Sigmoid colon (tissue), 7 donors: ENCODE measurements at places on chromosomes 2 and 18. TPM values are rescaled to one million over a fixed set of nuclear protein-coding genes. Genes with fewer than 3 reads are reported as not detected.

GRCh38 chr2:24820598-24821432 lies 27.6 kb downstream of the CENPO start:
- H3K4me1 ChIP-seq: no peaks in the 10 kb centered on the region
- H3K36me3 ChIP-seq: no peaks in the 10 kb centered on the region
- no peak overlapping the region for H3K4me3 ChIP-seq
- DNase-seq: peak; percentile 41

- H3K36me3 ChIP-seq: no peaks in the 10 kb centered on the region
- no peak overlapping the region for H3K27ac ChIP-seq
- H3K4me3 ChIP-seq: no peak overlapping the region
- H3K4me1 ChIP-seq: peaks cover 8% of the 10 kb centered on the region
- no peaks in the 10 kb centered on the region for H3K27me3 ChIP-seq
Observed at GRCh38 chr2:174835797-174836255, 71.6 kb upstream of the CHRNA1 start.

- no peak overlapping the region for H3K27ac ChIP-seq
- no peaks in the 10 kb centered on the region for H3K4me1 ChIP-seq
Observed at GRCh38 chr2:14831458-14831857, 198.9 kb downstream of the LRATD1 start.

DNA sequence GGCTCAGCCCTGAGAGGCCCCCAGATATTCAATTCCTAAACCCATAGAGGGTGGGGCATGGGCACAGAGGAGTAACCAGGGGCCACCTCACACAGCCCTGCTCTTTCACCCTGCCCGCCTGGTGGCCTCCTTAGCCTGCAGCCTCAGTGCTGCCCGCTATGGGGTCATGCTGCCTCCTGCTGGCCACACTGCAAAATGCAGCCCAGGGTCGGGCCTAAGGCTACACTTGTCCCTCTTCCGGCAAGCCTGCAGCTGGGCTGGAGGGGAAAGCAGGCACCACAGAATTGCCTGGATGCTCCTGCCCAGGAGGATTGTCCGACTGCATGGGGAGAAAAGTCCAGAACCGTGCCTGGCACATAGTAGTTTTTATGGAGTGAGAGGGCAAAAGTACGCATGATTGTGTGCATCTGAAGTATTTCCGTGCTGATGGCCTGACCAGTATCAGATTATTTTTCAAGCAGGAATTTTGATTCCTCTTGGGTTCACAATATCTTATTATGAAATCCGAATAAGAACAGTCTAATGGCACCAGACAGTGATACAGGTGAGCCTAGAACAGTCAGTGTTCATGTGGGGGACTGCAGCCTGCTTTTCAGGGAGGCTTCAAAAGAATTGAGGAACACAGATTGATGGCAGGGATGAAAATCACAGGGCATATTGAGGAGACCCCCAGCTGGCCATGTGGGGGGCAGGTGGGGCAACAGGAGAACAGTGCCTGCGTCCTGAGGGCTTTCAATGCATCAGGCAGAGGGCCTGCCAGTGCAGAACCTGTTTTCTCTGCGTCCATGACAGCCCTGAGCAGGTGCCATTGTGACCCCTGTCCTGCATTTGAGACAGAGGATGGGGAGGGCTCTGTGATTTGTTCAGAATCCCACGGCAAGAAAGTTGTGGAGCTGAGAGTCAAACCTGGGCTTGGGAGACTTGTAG lies 51.2 kb upstream of the ALPP start:
- H3K4me3 ChIP-seq: no peak overlapping the region
- H3K27me3 ChIP-seq: no peaks in the 10 kb centered on the region
- H3K36me3 ChIP-seq: no peaks in the 10 kb centered on the region
- H3K4me1 ChIP-seq: no peaks in the 10 kb centered on the region

- no peak overlapping the region for H3K4me3 ChIP-seq
- peaks cover 10% of the 10 kb centered on the region for H3K4me1 ChIP-seq
- H3K27me3 ChIP-seq: no peaks in the 10 kb centered on the region
- no peaks in the 10 kb centered on the region for H3K36me3 ChIP-seq
Observed at GRCh38 chr2:217588266-217588665, 414.5 kb downstream of the TNS1 start.

Gene SERPINB12
- not detected for total RNA-seq

Gene TMEM200C
- 0.95 TPM for total RNA-seq

Gene POTEF
- total RNA-seq: not detected

Gene MAPRE2
- total RNA-seq: 31.6 TPM
